ENCODE measurements at places on chromosomes 2 and 18.
A peak's percentile ranks its signal among the peaks of the same experiment; 100 is the strongest.

DNA sequence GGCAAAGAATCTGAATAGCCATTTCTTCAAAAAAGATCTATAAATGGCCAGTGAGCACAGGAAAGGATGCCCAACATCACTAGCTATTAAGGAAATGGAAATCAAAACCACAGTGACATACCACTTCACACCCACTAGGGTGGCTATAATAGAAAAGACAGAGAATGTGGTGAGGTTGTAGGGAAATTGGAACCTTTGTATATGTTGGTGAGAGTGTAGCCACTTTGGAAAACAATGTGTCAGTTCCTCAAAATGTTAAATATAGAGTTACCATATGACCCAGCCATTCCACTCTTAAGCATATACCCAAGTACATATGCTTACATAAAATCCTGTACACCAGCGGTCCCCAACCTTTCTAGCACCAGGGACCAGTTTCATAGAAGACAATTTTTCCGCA lies 152.8 kb downstream of the SMAD2 start:
- peak; percentile 6 for DNase-seq

GRCh38 chr2:228700638-228701037 lies 519.2 kb upstream of the SPHKAP start:
- no peak for DNase-seq

- no peak for DNase-seq
Observed at GRCh38 chr18:66873899-66874298, 270.0 kb upstream of the CDH19 start.

DNA sequence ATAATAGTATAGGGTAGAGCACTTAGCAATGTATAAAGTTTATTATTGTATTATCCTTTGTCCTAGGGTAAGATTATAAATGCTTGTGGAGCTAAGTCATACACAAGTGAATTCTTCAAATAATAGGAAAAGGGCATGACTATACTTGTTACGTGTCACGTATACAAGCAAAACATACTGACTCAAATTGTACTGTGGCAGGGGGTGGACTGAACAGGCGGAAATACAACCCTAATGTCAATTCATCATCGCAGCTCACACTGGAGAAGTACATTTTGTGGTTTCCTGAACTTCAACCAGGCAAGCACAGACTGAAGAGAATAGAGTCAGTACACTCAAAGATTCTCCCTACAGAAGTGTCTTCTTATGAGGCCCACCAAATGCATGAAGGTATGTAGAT lies 201.0 kb downstream of the MBD2 start:
- DNase-seq: peak; percentile 2

GRCh38 chr2:200308546-200309295 lies 2.2 kb downstream of the SPATS2L start:
- DNase-seq: no peak

GRCh38 chr2:239509373-239510143 lies 108.7 kb upstream of the HDAC4 start:
- no peak for DNase-seq

GRCh38 chr2:71596011-71596410 lies 142.7 kb downstream of the DYSF start:
- no peak for DNase-seq

GRCh38 chr18:42922363-42922762 lies 193.1 kb downstream of the RIT2 start:
- no peak for DNase-seq

GRCh38 chr18:53070788-53071187 lies 730.8 kb downstream of the DCC start:
- DNase-seq: no peak

DNA sequence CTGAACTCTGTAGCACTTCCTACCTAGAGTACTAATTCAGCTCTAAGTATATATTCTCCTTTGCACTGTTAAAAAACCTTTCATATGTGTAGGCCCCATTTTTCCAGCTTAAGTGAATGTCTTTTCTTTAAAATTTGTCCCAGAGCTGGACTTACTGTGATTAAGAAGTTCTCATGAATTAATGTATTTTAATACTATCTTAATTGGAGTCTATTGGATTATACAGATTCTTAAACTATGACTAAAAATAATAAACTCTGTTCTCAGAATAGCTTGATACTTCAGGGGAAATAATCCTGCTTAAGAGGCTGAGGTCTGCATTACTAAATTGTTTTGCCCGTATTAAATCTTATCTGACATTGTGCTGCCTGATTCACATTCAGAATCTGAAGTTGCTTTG lies 223.3 kb downstream of the RIT2 start:
- no peak for DNase-seq

DNA sequence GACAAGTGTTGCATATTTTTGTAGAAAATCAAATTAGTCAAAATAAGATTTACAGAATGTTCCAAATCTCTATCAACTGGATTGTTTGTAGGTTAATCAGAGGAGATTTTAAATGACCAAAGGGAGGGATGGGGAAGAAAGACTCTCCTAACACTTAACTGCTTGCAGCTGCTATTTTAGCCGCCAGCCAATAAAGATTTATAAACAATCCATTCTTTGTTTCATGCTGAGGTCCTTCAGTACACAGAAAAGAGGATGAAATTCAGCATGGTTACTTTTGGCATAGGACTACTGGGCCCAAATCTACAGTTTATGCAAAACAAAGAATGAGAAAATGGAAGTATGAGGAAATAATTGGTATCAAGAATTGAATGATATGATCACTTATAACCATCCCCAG lies 86.4 kb upstream of the FN1 start:
- no peak for DNase-seq

DNA sequence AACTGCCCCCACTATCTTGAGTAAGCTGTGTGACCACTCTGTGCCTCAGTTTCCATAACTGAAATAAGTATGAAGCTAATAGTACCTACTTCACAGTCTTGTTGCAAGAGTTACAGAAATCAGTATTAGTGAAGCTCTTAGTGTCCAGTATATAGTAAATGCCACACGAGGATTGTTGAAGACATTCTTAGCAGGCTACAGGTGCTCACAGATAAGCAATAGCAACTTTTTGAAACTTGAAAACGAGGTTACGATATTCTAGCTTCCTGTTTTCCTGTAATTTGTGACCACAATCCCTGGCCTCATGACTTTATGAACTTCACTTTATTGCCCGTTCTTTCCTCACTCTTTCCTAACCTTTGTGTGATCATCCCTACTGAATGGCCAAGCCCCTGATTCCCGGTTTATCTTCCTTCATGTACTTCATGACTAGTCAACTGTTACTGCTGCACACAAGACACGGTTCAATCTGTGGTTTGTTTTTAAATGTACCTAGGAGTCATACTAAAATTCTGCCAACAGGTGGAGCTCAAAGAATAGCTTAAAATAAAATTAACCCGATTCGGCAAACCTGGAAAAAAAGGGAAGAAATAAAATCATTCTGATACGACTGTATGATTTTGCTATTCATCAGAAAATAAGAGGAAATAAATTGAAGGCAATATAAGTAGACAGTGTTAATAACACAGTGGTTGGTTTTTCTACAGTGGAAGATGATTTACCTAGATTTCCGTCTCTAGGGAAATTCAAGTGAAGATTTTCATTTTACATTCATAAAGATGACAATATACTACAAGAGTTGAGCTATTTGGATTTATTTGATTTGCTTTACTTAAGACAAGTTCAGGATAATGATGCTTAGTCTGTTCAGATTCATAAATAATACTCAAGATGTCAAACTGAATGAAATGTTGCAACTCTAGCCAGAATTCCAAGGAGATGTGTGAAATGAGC lies 38.1 kb upstream of the STAT1 start:
- DNase-seq: peak; percentile 62

- DNase-seq: no peak
Observed at GRCh38 chr2:172031536-172031935, 31.8 kb downstream of the METAP1D start.

- DNase-seq: no peak
Observed at GRCh38 chr18:8987241-8987640, 115.3 kb upstream of the NDUFV2 start.

GRCh38 chr2:237900891-237901831 lies 41.7 kb downstream of the RAMP1 start:
- no peak for DNase-seq

DNA sequence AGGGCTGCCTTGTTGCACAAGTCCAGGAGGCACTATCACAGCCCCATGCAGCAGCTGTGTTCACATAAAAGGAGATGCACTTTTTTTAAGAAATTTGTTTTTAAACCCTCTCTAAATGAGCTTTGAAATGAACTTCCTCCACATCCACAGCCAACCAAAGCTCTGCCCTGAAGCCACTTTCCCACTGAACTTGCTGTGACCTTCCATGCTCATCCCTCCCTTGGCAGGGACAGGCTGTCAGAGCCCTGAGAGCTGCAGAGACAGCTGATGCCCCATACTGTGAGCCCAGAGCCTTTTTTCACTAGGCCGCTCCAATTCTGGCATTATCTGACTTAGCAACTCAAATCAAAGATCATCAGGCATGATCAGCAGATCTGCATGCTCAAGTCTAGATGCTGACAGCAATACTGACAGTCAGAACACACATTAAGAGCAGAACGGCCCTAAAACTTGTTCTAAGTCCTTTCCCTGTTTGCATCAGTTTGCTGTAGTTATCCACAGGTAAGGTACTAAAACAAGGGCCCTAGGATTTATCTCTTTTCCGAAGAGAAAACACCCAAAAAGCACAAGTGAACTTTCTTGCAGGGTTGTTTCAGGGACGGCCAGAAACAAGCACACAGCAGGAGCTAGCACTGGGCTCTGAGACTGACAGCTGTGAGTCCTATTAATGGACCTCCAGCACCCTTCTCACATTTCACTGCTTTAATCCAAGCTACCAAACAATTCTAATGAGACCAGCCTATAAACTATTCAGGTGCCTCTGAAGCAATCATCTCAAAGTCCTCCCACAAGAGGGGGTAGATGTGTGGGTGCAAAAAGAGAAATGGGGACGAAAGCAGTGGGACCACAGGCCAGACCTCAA lies 34.9 kb downstream of the RNU4ATAC start:
- no peak for DNase-seq

DNA sequence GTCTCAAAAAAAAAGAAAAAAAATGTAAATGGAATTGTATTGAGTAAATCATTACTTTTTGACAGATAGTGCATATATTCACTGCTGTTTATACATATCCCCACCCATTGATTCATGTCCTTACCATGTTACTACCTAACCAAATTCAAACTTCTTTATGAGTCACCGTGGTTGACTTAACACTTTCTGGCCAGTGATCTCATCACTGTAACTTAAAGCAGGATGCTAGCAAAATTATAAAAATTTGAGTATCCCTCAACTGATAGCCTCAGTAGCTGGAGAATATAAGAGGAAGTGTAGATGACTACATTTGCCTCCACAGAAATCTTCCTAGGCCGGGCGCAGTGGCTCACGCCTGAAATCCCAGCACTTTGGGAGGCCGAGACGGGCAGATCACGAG lies 13.4 kb downstream of the CNOT9 start:
- DNase-seq: peak; percentile 79

DNA sequence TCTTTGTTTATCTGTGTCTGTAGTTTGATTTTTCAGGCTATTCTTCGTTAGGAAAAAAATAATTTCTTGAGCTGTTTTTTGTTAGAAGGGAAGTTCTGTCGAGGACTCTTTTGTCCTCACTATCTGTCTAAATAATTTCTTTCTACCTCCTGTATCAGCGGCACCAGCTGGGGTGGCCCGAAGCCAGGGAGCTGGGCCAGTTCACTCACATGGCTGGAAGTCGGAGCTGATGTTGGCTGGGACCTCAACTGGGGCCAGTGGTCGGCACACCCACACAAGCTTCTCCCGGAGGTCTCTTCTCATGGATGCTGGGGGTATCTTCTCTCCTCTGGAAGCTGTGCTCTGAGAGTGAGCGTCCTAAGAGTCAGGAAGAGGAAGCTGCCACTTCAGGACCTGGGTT lies 8.0 kb upstream of the PDIA6 start:
- no peak for DNase-seq

DNA sequence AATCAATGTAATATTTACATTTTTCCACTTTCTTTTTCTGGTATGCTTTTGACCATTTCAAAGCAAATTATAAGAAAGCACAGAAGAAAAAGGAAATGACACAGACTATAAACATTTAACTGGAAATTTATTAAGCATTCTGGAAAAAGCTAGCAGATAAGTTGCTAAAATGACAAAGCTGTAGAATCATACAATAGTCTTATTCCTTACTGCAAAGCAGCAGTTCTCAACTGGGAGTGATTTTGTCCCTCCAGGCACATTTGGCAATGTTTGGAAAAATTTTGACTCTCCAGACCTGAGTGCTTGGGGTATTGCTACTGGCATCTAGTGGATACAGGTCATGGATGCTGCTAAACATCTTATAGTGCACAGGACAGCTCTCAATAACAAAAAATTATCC lies 75.1 kb downstream of the MBD5 start:
- DNase-seq: no peak

GRCh38 chr2:238791354-238791753 lies 56.5 kb upstream of the TWIST2 start:
- DNase-seq: no peak

DNA sequence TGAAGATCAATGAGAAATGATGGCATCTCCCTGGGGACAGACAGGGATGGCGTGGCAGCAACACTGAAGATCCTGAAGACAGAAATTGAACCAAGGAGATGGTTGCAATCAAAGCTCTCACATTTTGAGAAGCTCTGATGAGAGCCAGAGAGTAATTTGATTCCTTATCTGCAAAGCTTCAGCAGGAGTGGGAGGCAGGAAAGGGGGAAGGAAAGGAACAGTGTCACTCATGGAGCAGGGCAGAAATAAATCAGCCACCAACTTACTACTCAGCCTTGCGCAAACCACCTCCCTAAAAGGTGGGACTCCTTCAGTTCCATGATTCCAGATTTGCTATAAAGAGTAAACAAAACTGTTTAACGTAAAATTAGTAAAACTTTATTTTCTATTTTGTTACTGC lies 119.2 kb downstream of the CACNB4 start:
- DNase-seq: no peak

DNA sequence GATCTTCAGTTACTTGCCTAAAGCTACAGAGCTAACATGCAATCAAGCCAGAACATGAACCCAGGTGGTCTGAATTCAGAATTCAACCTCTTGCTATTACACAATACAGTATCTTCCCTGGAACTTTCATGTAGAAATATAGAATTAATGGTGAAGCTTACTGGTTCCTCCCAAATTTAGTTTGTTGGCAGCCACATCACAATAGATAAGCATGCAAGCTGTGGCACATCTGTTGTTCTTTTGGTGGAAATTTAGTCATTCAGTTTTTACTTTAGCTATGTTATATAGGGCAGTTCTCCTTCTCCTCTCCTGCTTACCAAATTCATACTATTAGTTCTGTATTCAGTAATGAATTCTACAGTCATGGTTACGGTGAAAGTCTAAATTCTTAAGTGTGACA lies 101.0 kb upstream of the RNF152 start:
- DNase-seq: no peak

DNA sequence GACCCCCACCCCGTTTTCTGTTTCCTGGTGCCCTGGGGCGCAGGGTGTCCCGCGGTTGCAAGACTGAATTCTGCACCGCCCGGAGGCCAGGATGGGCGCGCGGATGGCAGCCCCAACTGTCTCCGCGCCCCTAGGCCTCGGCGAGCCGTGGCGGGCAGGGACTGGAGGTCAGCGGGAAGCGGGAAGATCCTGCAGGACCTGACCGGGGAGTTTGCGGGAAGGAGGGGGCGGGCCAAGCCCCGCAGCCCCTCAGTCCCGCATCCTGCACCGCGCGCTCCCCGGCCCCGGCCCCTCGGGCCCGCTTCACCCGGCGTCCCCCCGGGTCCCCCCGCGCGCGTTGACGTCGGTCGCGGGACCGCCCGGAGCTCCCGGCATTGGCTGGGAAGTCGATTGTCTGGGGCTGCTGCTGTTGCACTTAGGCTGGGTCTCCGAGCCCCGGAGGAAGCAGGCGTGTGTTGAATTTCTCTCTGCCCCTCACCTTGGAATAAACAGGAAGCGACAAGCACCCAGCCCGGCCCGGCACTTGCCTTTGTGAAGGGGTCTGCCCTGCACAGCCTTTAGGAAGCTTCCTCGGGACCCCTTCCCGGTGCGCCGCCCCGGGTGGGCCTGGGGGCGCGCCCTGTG lies at the start of gene LDLRAD4:
Gene LDLRAD4 (plus strand): TSS at position 393 of the 624 bp plus-strand sequence.
- DNase-seq: no peak

Measured in activated CD4-positive, alpha-beta T cell treated with anti-CD3 and anti-CD28 coated beads, Interleukin-2, amount 50 U/mL, for 16 hours (primary cell).